ENCODE measurements at places on chromosomes 4 and X.

GRCh38 chr4:340011-340410 is 2.4 kb downstream of the ZNF141 start:
- no peak for DNase-seq

DNA sequence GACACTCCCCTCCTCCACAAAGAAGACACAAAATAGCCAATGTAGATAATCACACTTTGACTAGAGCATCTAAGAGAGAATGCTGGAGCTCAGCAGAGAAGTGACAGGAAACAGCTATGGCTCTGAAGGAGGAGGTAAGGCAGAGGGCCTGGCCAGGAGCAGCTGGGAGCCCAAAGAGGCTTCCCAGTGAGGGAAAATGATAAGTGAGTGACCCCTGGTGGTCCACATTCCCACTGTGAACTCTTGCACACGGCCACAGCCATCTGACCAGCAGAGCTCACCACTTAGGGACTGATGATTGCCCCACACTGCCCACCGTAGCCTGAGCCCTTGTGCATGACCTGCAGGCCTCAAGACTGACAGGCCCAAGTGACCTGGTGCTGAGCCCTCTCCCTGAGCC is 162.7 kb upstream of the GALNTL6 start:
- no peak for DNase-seq

- no peak for DNase-seq
Measured at GRCh38 chrX:40171513-40172400, 74.0 kb upstream of the BCOR start.

DNA sequence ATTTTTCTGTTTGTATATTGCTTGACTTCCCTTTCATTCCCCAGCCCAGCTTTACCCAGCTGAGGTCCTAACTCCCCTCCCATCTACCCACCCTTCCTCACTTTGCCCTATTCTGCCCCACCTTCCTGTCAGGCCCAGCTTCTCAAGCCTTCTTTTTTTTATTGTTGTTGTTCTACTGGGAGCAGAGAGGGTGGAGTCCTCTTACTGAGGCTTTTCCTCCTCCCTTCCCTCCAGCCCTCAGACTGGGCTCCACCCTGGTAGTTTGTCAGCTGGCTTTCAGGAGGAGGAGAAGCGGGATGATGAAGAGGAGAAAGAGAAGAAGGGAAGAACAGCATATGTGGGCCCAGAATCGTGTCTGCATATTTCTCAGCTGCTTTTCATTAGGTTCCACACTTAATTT is 3.2 kb upstream of the KLF8 start:
- DNase-seq: no peak

- DNase-seq: no peak
Measured at GRCh38 chrX:110915111-110915510, 119.5 kb upstream of the CHRDL1 start.
